ENCODE measurements at places on chromosomes 1 and 21.

- no peak for DNase-seq
Observed at GRCh38 chr21:31289702-31290101, 54.4 kb downstream of the TIAM1 start.

DNA sequence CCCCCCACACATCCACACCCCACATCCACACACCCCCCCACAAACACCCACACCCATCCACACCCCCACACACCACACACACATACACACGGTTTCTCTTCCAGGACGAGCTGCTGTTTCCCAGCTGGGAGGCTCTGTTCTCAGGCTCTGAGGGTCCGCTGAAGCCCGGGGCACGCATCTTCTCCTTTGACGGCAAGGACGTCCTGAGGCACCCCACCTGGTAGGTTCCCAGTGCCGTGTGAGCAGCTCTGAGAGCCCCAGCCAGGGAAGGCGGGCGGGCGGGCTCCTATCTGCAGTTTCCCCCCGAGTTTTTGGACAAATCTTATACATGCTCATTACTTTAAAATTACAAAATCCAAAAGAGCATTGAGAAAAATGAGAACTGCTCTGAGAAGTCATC, 31.2 kb downstream of the SLC19A1 start:
- DNase-seq: no peak

- peak; percentile 89 for DNase-seq
Observed at GRCh38 chr1:65264197-65264929, 45.0 kb upstream of the DNAJC6 start.

DNA sequence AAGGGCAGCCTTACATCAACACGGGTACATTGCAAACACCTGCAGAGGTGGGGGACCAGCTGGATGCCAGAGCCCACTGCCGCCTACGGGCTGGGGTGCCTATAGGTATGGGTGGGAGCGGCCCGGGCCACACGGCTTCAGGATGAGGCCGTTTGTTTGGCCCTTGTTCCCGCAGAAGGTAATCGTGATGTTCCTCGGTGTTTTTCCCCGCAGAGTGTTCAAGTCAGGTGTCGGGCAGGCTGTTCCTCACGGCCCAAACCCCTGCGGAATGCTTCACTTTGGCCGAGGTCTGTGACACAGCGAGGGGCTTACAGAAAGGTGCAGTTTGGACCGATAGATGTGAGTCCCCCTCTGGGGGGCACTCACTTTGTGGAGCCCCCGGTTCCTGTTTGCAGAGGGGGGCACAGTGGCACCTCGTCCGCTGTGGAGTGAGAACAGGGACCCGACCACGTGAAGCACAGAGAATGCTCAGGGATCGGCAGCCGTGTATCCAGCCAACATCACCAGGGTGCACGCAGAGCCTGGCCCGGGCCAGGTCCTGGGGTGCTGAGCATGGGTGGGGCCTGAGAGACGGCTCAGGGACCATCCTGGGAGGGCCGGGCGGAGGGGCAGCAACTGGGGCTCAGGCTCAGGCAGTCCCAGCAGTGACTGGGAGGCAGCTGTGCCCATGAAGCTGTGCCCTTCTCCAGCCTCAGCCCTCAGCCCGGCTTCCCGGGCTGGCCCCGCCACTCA, 453 bp upstream of the TTLL10 start:
- no peak for DNase-seq

GRCh38 chr1:16976966-16977365, 3.5 kb downstream of the MFAP2 start:
- no peak for DNase-seq

Data from foreskin fibroblast (primary cell).